ENCODE measurements at places on chromosomes 13 and 19. TPM values are rescaled to one million over a fixed set of nuclear protein-coding genes. Genes with fewer than 3 reads are reported as not detected.
A peak's percentile ranks its signal among the peaks of the same experiment; 100 is the strongest.

DNA sequence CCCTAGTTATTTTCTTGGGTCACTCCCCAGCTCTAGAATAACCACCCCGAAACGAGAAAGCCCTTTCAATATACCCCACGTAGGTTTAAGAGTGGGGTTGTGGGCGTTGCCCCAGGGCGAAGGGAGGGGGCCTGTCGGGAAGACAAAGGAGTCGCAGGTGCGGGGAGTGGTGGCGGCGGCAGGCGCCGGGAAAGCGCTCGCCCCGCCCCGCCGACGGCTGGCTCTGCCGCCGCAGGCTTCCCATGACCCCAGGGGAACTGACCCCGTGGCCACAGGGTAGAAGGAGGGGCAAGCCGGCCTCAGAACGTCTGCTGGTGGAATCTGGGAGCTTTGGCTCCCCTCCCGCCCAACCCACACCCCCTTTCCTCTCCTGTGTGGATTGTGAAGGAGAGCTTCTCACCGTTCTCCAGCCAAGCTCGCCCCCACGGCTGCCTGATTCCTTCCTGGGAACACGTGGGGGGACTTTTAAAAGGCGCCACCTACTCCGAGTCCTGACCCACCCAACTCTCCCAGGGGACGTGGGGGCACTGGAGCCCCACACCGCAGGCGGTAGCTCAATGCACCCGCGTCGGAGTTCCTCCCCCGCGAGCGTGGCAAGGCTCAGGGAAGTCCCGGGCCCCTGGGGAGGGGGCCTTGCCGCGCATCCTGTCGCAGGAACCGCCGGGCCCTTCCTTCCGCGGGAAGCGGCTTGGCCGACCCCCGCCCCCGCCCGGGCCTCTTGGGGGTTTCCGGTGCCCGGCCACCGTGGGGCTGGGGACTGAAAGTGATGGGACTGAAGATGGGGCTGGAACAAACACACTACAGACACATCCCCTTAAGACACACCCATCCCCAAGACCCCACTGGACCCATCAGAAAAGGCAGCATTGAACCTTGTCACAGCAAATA lies 5.5 kb downstream of the IER2 start:
- peak; percentile 89 for DNase-seq
- H3K4me3 ChIP-seq = peak overlapping the region; percentile 98
- peak overlapping the region; percentile 98 for H3K27ac ChIP-seq

DNA sequence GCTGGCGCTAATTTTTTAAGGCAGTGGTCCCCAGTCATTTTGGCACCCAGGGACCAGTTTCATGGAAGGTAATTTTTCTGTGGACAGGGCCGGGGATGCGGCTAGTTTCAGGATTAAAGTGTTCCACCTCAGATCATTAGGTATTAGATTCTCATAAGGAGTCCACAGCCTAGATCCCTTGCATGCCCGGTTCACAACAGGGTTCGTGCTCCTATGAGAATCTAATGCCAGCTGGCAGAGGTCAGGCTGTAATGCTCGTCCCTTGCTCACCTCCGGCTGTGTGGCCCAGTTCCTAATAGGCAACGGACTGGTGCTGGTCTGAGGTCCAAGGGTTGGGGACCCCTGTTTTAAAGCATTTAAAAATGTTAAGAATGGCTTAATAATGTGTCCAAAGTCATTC lies 54.1 kb downstream of the GPC6 start:
- H3K4me1 ChIP-seq = no peaks in the 10 kb centered on the region
- H3K27me3 ChIP-seq = no peaks in the 10 kb centered on the region
- DNase-seq = no peak
- no peaks in the 10 kb centered on the region for H3K36me3 ChIP-seq
- H3K27ac ChIP-seq = no peak overlapping the region

The LILRB2 gene
- total RNA-seq = 0.58 TPM

The TMEM145 gene
- total RNA-seq = not detected

- H3K36me3 ChIP-seq = peaks cover 60% of the 10 kb centered on the region
- no peak for DNase-seq
- peaks cover 54% of the 10 kb centered on the region for H3K4me1 ChIP-seq
- no peaks in the 10 kb centered on the region for H3K27me3 ChIP-seq
Measured at GRCh38 chr19:3982701-3983541, 2.3 kb downstream of the EEF2 start.

DNA sequence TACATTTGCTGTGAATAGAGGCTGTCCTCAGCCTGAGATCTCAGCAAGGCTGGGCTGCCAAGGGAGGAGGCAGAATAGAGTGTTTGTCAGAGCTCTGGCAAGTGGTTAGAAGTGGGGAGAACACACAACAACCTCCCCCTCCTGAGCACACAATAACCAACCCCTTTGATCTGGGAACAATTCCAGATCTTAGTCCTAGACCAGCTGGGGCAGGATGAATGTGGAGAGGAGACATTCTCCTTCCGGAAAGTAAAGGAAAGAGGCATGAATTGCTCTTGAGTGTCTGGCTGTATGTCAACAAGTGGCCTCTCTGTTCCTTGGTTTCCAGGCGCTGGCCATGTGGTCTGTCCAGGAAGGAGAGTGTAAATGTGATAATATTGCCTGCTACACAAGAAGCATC lies 114.9 kb upstream of the TMTC4 start:
- DNase-seq = no peak
- H3K4me3 ChIP-seq = no peak overlapping the region
- no peaks in the 10 kb centered on the region for H3K36me3 ChIP-seq
- no peaks in the 10 kb centered on the region for H3K27me3 ChIP-seq
- no peaks in the 10 kb centered on the region for H3K4me1 ChIP-seq
- H3K27ac ChIP-seq = no peak overlapping the region

The MIA gene
- total RNA-seq = 11.4 TPM

The SAFB2 gene
- 263 TPM for total RNA-seq

All from CD4-positive, alpha-beta memory T cell (primary cell).